Kidney epithelial cell (primary cell): ENCODE measurements at places on chromosomes 11 and 22.

DNA sequence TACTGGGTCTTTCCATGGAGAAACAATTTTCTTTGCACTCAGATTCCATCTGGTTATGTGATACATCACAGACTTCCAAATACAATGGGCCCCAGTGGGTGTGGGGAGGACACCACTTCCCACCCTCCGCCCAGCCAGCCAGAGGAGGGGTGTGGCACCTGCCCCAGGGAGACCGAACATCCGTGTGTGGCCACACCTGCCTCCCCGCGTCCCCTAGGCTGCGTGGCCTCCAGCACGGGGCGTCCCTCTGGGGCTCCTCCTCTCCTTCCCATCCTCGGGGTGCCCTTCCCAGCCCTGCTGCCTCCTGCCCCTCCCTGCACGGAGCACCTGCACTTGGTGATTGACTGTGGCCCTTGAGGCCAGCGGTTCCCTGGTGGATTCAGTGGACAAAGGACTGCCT is 49.1 kb downstream of the CERK start:
- DNase-seq, result no peak

DNA sequence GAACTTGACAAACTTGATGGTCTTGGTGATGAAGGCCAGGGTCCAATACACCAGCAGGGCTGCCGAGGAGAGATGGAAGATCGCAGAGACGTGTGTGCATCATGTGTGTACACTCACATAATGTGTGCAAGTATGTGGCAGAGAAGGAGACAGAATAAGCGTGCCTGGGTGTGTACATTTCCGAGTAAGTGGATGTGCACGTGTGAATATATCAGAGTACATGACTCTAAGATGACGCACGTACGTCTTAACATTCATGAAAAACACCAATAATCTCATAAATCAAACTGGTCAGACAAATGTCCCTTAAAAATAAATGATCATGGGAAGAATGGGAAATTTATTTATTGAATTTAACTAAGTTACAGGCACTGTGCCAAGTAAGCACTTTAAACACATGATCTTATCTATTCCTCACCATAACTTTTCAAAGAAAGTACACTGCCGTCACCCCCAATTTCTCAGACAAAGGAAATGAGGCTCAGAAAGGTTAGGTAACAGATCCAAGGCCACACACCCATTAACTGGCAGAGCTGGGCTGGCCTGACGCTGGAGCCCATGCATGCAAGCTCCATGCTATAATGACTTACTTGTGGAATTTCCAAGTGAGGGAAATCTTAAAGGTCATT is 13.0 kb downstream of the ABCC8 start:
- DNase-seq, result no peak

DNA sequence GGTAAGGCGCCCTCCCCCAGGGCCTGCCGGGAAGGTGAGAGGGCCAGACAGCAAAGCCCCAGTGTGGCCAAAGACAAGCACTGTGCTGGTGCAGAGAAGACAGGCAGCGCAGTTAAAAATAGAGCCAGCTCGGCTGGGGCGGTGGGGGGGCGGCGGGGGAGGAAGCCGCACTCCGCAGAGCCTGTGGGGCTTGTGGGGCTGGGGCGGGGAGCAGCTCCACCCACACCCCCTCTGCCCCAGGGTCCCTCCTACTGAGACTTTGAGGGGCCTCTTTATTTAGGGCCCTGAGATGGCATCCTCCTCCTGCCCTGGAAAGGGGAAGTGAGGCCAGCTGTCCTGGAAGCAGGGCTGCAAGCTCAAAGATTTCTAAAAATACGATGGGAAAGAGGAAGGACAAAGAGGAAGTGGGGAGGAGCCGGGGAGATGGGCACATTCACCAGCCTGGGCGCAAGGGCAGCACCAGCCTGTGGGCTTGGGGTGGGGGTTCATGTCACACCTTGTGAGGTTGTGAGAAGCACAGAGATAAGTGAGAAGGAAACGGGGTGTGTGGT is 2.6 kb downstream of the CYTH4 start:
- no peak for DNase-seq

GRCh38 chr22:19042285-19043120 is 79.7 kb downstream of the DGCR2 start:
- DNase-seq, result no peak

DNA sequence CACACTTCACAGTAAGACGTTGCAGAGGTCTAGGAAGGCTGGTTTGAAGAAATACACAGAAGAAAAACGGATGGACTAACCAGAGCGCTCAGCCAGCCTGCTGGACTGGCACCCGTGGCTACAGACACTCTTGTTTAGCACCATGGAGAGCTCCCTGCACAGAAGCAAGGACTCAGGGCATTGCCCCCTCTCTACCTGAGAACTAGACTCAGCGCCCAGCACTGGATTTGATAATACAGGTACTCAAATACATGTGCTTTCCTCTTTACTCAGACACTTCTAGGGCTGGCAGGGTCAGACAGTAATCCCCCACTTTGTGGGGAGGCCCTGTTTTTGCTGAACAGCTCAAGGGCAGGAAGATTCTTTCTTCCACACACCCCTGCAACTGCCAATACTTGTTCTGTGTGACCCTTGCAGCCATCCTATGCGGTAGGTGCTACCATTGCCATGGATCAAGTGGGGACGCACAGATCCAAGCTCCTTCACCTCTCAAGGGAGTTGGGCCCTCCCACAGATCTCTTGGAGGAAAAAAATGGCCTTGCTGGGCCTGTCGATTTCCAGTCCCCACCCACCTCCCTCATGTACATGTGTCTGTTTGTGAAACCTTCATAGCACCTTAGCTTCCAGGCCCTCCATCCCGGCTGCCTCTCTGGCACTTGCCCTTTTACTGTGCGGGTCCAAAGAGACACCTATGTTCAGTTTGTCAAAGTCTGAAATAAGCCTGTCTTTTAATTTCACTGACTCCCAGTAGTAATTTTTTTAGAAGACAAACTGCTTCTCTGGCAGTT is 5.1 kb upstream of the P2RX6 start:
- peak; percentile 25 for DNase-seq

- DNase-seq, result no peak
Measured at GRCh38 chr22:46732041-46732379, 6.0 kb downstream of the CERK start.

- DNase-seq, result no peak
Measured at GRCh38 chr11:133570376-133570775, 38.1 kb upstream of the OPCML start.

- peak; percentile 32 for DNase-seq
Measured at GRCh38 chr11:69674267-69674885, 777 bp downstream of the LTO1 start.

- DNase-seq, result no peak
Measured at GRCh38 chr22:42754658-42755057, 34.0 kb upstream of the A4GALT start.

DNA sequence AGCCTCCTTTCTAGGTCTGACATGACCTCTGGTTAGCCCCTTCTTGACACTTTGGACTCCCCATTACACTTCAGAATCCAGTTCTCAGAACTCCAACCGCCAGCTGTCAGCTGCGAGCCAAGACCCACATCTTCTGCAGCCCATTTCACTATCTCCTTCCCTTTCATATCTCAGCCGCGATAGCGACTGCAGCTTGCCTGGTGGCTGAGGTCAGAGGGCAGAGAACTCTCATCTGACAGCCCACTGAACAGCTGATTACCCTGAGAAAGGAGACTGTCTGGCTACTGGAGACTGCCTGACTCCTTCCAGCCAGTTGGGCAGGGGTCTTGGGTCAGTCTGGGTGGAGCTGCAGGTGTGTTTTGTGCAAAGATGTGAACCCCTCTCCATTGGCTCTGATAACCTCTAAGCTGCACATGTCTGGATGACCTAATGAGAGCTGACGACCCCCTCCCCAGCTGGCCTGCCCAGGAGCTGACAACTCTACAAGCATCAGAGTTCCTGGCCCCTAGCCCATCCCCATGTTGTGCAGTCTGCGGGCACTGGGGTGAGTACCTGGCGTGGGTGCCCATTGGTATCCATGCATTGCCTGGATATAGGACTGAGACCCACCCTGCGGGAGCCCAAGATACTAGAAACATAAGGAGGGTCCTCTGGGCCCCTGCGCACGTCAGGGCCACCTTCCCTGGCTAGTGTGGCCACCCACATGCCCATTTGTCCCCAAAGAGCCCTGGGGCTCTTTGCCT is 1.1 kb downstream of the CHRM1 start:
- no peak for DNase-seq

DNA sequence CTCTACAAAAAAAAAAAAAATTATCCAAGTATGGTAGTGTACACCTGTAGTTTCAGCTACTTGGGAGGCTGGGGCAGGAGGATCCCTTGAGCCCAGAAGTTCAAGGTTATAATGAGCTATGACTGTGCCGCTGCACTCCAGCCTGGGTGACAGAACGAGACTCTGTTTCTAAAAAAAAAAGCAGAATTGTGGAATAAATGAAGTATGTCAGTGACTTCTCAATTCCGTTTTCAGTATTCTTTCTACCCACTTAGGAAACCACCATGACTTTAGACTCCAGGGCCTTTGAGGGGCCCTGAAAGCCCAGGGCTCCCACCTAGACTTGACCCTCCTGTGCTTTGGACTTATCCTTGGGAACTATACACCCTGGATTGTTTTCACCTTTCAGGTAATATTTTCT is 6.5 kb upstream of the NUP160 start:
- DNase-seq, result no peak

DNA sequence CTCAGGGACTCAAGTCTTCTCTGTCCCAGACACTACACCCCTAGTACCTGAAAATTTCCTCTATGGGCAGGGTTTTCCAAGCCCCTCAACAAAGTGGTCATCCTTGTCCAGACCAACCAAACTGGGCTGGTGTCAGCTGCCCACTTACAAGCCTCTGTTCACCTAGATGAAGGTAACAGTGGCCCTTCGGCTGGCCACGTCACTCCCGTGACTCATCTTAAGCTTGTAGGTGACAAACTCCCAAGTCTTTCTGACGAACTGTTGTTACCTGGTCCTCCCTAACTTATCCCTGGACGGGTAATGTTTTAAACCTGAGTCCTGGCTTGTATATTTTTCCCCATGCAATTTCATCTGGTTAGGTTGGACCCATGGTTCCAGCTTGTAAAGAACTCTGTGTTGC is 4.7 kb downstream of the CXCR5 start:
- no peak for DNase-seq

DNA sequence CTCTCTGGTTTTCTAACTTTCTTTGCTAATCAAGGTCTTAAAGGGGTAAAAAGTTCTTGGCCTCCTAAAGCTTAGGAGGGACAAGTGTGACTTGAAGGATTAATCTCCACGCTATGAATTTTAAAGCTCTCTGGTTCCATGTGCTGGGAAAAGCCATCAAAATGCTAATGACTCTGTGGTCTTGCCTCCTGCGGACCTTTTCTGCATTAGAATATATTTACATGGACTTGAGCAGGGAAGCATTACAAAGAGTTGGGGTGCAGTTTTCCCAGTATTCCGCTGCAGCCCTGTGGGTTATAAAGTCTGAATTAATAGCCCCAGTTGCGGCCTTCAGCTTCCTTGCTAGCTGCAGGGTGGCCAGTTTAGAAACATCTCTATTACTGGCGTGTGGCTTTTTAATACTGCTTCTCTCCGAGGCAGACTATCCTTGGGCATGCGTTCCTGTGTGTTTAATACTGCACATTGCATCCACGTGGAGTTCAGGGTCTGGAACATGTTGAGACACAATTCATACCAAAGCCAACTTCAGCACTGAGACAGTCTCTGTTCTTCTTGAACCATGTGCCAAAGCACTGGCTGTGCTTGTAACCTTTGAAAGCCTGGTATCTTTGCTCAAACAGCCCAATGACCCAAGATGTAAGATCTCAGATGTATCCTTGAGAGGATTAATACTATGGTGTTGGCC is 27.3 kb downstream of the TSPAN18 start:
- DNase-seq, result no peak

- DNase-seq, result peak; percentile 0
Measured at GRCh38 chr11:132228746-132229325, 858.4 kb downstream of the NTM start.

- no peak for DNase-seq
Measured at GRCh38 chr22:47249370-47249928, 487.0 kb downstream of the TBC1D22A start.

DNA sequence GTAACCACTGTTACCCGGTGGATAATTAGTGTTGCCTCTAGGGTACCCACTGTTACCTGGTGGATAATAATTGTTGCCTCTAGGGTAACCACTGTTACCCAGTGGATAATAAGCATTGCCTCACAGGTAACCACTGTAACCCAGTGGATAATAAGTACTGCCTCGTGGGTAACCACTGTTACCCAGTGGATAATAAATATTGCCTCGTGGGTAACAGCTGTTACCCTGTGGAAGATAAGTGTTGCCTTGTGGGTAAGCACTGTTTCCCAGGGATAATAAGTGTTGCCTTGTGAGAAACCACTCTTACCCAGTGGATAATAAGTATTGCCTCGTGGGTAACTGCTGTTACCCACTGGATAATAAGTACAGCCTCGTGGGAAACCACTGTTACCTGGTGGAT is 9.3 kb upstream of the NXPE4 start:
- no peak for DNase-seq

DNA sequence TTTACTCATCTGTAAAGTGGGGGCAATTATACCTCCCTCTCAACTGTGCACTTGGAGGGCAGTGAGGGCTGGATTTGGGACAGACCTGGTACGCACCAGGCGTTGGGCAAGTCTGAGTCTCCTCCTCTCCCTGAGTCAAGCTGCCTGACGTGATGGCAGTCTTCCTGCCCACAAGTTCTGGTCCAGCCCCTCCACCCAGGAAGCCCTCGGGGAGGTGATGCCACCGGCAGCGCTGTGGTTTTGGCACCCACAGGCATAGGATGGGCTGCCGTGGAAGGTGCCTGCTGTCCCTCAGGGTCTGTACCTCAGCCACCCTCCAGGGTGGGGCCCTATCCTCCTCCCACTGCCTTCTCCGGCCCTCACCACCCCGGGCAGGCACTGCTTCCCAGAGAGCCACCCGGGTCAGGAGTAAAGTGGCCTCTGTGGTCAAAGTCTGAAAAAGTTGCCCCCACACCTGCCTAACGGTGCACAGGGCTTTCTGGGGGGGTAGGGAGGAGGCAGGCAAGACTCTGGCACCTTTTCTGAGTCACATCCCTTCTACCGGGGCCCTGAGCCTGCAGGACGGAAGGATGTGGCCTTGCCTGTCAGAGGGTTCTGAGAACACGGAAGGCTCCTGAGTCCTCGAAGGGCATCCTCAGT is 6.5 kb upstream of the APOBEC3H start:
- no peak for DNase-seq

- no peak for DNase-seq
Measured at GRCh38 chr22:19535001-19535400, 10.8 kb upstream of the CLDN5 start.

- no peak for DNase-seq
Measured at GRCh38 chr22:24699876-24700275, 74.6 kb downstream of the PIWIL3 start.

DNA sequence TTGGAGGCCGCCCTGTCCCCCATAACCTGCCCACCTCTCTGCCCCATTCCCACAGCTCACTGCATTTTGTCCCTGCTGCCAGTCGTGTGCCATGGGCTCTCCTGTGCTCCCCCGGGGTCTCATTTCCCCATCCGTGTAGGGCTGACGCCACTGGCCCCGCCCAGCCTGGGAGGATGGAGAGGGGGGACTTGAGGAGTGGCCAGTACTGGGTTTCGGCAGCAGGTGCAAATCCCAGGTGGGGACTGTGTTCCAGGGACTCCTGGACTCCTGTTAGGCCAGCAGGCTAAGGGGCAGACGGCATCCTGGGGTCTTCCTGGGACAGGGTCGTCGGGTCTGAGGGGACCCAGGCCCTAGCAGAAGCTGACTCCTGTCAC is 1.2 kb upstream of the MYO7A start:
- no peak for DNase-seq

- no peak for DNase-seq
Measured at GRCh38 chr11:44268614-44269080, 41.3 kb downstream of the ALX4 start.

GRCh38 chr11:86370922-86371594 is 3.6 kb upstream of the CCDC81 start:
- DNase-seq, result no peak
